ENCODE measurements at places on chromosomes 7 and 10.
A peak's percentile ranks its signal among the peaks of the same experiment; 100 is the strongest.

DNA sequence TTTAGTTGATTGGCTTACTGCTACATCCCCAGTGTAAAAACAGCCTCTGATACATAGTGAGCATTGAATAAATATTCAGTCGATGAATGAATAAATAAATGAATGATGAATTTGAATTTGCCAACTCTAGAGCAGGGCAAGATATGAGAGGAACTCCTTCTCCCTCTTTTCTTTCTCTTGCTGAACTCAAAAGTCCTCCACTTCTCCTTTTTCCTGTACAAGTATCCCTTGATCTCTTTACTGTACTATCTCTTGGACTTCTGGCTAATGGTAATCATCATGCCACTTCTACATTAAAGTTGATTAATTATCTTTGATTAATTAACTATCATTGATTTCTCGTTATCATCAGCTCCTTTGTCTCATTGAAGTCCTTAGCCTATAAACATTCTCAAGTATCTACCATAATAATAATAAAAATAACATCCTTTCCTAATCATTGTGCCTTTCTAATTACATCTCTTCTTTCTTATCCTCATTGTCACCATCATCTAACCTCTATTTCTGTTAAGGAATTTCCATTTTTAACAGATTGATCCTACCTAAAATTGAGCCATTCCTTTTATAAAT lies 10.6 kb downstream of the CPED1 start:
- no peak for DNase-seq

DNA sequence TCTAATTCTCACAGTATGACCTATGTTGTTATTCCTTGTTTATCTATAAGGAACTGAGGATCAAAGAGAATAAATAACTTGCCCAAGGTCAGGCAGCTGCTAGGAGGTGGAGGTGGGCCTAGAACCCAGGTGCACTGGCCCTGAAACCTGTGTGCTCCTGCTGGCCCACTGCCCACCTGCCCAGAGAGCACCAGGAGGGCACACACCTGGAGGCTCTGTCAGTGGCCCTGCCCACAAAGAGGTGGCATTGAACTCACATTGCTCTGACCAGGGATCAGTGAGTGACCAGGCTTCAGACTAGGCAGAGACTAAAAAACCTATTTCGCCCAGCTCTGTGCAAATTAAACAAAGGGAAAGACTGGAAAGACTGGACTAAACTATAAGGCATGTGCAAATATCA lies 210.6 kb downstream of the TNS3 start:
- no peak for DNase-seq

- DNase-seq: no peak
These were observed 105.9 kb downstream of the CDC14C start for GRCh38 chr7:49030221-49030620.

DNA sequence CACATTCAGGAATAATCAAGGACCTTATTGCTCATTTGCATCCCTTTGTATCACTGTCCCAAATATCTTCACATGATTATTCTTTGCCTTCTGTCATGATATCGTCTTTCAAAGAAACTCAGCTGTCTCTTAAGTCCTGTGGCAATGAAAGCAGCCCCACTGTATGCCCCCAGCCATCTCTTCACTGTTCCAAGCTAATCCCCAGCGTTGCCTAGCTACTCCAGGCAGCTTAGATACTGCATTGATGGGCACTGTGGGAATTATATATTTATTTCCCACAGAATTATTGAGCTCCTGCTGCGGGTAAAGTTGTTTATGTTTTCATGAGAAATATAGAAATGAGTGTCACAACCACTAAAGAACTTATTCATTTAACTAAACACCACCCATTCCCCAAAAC lies 38.8 kb downstream of the SND1 start:
- no peak for DNase-seq

GRCh38 chr7:64098-64915 lies 128.1 kb upstream of the FAM20C start:
- peak; percentile 57 for DNase-seq

DNA sequence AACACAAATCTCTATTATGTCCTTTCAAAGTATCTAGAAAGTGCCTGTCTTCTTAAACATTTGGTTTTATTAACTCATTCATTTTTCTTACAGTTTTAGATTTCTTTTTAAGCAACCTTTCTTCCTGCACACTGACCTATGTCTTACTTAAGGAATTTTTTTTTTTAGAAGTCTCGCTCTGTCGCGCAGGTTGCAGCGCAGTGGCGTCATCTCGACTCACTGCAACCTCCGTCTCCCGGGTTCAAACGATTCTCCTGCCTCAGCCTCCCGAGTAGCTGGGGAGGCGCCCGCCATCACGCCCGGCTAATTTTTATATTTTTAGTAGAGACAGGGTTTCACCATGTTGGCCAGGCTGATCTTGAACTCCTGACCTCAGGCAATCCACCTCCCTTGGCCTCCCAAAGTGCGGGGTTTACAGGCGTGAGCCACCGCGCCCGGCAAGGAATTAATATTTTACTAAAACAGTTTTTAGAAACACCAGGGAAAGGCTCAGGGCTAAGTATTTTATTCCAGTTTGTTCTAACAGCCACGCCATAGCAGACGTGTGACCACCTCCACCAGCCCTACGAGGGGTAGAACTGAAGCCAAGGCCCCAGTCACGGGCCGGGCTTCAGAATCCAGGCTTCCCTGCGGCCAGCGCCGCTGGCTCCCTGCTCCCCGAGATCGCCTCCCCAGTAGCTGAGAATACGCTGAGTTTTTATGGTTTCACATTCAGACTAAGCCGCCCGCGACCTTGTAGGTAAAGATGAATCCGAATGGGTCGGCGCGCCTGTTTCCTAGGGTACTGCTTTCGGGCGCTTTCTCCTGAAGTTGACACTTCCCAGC lies 941 bp upstream of the LUC7L2 start:
- no peak for DNase-seq

Data from hypothalamus (tissue), 51 donors.